Stimulated activated CD4-positive, alpha-beta T cell treated with anti-CD3 and anti-CD28 coated beads, Interleukin-4, amount 100 ng/mL, for 1 hour (primary cell): ENCODE measurements at places on chromosomes 2 and 18.

- no peak for DNase-seq
These were observed 28.6 kb upstream of the PPP4R1 start for GRCh38 chr18:9642799-9643462.

GRCh38 chr2:200592406-200593075 lies 6.7 kb downstream of the AOX1 start:
- DNase-seq = no peak

- DNase-seq = no peak
These were observed 147.9 kb downstream of the LNPK start for GRCh38 chr2:175854129-175854528.

GRCh38 chr2:168726375-168726774 lies 76.1 kb upstream of the NOSTRIN start:
- DNase-seq = no peak

DNA sequence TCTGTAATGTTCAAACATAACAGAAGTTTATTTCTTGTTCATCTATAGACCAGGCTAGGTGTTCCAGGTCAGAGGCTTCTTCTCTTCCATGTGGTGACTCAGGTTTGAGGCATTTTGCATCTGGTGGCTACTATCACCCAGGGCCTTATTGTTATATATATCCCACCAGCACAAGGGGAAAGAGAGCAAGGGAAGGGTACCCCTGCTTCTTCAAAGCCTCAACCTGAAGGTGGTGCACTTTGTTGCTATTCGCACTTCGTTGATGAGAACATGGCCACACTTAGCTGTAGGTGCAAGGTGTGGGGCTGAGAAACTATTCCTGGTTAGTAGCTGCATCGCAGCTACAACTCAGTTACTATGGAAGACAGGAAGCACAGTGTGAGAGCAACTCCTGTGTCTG lies 27.4 kb upstream of the SLC3A1 start:
- no peak for DNase-seq

- DNase-seq = no peak
These were observed 396.2 kb downstream of the ZNF516 start for GRCh38 chr18:76098674-76099411.
